ENCODE measurements at places on chromosomes 13 and 19.

DNA sequence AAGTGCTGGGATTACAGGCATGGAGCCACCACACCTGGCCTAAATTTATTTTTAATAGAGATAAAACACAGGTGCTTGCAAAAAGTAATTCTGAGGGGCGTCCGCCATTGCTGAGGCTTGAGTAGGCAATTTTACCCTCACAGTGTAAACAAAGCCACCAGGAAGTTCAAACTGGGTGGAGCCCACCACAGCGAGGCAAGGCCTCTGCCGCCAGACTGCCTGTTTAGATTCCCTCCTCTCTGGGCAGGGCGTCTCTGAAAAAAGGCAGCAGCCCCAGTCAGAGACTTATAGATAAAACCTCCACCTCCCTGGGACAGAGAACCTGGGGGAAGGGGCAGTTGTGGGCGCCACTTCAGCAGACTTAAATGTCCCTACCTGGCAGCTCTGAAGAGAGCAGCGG lies 50.7 kb downstream of the B3GLCT start:
- DNase-seq: no peak

GRCh38 chr13:99294958-99295357 lies 12.2 kb downstream of the GPR183 start:
- no peak for DNase-seq

GRCh38 chr19:15426485-15427349 lies 7.9 kb upstream of the AKAP8L start:
- no peak for DNase-seq

- no peak for DNase-seq
Observed at GRCh38 chr19:49423071-49423984, at the start of gene PTH2. Gene PTH2, minus strand, starts transcription at chr19:49423441. Its CDS starts 102 bp downstream, at chr19:49423339.

DNA sequence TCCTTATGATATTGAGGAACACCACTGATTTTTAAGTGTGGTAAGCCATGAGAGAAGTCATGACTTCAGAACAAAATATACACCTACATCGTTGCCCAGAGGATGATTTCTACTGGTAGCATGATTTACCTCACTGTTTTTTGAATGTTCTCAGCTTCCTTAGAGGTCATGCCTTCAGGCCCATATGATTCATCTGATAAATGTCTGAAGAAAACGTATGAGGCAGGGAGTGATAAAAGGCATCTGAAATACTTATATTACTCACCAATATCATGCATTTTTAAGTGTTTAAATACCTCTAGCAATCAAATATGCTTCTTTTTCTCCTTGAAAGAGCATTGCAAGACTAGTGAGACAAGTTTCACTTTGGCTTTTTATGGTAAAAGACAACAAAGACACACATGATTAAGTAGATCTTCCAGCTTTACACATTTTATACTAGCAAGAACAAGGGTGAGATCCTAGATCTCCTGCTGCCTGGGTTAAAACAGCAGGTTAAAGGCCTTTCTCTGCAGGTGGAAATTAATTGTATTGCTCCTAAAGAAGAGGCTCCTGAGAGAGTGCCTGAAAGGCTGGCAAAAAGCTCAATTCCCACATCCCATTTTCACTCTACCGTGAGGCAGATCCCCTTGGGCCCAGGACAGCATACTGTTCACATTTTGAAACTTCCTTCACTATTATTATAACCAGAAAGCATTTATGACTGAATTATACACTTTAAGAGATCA lies 432.4 kb downstream of the SLITRK1 start:
- no peak for DNase-seq

GRCh38 chr19:7191946-7192691 lies 102.1 kb downstream of the INSR start:
- no peak for DNase-seq

- DNase-seq: no peak
Observed at GRCh38 chr19:51368366-51369282, at the start of gene CLDND2. Gene CLDND2, minus strand, starts transcription at chr19:51369003. Its CDS starts 426 bp downstream, at chr19:51368577.
